ENCODE measurements at places on chromosomes 4 and X.
A peak's percentile ranks its signal among the peaks of the same experiment; 100 is the strongest.

- DNase-seq = no peak
Observed at GRCh38 chr4:185559915-185560281, 24.6 kb upstream of the PDLIM3 start.

DNA sequence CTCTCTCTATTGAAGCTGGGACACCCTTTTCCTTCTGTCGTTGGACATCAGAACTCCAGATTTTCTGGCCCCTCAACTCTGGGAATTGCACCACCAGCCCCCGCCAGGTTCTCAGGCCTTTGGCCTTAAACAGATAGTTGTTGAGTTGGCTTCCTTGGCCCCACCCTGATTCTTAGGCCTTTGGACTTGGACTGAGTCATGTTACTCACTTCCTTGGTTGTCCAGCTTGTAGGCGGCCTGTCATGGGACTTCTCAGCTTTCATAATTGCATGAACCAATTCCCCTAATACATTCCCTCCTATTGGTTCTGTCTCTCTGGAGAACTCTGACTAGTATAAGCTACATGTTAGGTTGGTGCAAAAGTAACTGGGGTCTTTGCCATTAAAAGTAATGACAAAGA, 195.7 kb downstream of the GPAT3 start:
- DNase-seq = no peak

DNA sequence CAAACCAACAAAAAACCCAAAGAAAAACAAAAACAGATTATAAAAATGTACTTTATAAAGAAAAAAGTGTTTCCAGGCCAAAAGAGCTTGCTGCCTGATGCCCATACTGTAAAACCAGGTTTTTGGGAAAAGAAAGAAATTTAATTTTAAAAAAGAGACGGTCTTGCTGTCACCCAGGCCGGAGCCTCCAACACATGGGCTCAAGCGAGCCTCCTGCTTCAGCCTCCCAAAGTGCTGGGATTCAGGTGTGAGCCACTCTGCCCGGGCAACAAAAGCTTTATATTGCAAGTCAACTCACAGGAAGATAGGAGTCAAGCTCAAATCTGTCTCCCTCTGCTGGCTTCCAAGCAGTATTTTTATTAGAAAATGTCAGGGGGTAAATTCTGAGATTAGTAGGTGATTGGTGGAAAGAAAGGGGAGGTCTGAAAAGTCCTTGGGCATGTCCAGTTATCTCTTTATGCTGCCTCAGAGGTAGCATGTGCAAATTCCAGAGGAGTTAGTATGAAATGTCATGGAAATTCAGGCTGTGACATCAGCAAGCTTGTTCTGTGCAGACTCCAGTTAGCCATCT, 39.4 kb downstream of the MGST2 start:
- DNase-seq = no peak

GRCh38 chr4:41256131-41256739, 493 bp upstream of the UCHL1 start:
- peak; percentile 42 for DNase-seq
